Activated gamma-delta T cell treated with anti-CD3 and anti-CD28 coated beads, Interleukin-2, amount 50 U/mL, for 16 hours (primary cell): ENCODE measurements at places on chromosomes 1 and 21.

DNA sequence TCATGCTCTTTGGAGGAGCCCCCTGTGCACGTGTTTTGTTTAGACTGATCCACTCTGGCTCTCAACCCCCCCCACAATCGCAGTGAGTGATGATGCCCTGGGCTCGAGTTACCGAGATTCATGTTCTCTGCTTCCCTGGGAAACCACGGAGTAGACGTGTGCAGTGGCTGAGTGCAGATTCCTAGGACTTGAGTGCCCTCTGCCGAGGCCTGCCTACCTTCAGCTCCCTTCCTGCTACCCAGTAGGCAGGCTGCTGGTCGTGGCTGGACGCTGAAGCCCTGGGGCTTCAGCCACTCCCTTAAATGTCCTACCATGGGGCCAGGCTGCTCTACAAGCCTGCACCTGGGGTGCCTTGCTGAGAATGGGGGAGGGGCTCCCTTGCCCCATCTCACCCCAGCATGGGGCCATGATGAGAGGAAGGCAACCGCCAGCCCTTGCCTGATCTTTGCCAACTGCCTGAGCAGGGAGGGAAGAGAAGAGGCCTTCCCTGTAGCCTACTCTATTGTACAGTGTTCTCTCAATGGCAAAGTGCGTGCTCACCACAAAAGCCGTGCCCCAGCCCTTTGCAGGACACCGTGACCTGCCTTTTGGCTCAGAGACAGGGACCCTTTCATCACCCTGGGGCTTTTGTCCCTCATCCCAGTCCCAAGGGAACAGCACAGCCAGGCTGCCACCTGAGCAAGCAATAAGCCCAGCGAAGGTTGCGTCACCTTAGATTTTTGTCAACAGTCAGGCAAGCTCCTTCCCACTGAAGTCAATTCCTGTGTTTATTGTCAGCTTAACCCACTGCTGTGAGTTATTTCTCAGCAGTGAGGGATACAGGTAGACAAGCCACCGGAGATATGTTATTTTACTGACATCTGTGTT, 4.1 kb upstream of the GRIK3 start:
- DNase-seq, result no peak

GRCh38 chr1:93672069-93672468, 9.6 kb downstream of the BCAR3 start:
- no peak for DNase-seq

- no peak for DNase-seq
These were observed 19.6 kb downstream of the CAPN8 start for GRCh38 chr1:223645903-223646302.

- DNase-seq, result no peak
These were observed 139.4 kb upstream of the KIAA1614 start for GRCh38 chr1:180773210-180773865.

DNA sequence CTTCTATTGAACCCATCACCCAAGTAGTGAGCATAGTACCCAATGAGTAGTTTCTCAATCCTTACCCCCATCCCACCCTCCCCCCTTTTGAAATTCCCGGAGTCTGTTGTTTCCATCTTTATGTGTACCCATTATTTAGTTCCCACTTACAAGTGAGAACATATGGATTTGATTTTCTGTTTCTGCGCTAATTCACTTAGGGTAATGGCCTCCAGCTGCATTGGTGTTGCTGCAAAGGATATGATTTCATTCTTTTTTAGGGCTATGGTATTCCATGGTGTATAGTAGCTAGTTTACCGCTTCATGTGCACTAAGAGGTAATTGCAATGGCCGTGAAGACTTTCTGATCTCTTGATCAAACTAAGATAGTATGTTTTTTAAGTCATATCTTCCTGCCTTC, 107.5 kb upstream of the SERTAD4 start:
- DNase-seq, result no peak

DNA sequence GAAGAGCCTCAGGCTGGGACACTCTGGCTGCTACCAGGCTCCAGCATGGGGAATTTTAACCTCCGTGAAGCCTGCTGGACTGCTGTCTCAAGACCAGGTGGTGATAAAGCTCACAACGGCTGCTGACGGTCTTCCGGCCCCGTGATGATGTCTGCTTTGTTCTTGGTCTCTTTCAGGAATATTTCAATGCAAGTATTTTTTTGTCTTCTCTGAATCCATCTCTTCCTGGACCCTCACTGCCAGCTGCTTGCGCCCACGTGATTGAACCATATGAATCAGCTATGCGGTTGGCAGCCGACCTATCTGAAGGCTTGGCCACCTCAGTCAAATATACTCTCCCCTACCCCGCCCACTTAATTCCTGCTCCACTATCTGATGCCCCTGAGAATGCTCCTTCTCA, 14.6 kb upstream of the SLC6A17 start:
- no peak for DNase-seq

DNA sequence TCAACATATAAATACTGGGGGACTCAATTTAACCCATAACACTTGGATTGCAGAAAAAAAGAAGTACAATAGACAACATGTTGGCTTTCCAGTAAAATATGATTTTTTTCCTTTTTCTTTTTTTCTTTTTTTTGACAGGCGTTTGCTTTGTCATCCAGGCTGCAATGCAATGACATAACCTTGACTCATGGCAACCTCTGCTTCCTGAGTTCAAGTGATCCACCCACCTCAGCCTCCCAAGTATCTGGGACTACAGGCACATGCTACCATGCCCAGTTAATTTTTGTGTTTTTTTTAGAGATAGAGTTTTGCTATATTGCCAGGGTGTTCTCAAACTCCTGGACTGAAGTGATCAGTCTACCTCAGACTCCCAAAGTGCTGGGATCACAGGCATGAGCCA, 1512.0 kb upstream of the PRMT6 start:
- DNase-seq, result no peak

- DNase-seq, result no peak
These were observed 37.9 kb downstream of the EPHA2 start for GRCh38 chr1:16117936-16118335.

GRCh38 chr1:104946558-104947210, 1197.0 kb downstream of the AMY1C start:
- DNase-seq, result no peak

DNA sequence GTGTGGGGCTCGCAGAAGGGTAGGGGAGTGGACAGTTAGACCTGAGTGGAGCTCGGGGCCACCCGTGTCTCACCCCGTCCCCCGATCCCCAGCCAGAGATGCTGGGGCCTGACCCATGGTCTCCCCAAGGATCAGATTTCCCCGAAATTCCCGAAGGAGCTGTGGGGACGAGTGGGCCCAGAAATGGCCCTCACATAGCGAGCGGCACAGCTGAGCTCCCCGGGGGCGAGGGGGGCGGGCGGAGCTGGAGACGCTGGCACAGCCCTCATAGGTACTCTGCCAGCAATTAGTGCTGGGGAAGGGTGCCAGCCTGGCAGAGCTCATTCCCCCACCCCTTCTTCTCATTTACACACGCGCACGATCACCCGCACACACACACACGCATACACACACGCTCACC, 9.2 kb downstream of the CASZ1 start:
- no peak for DNase-seq

DNA sequence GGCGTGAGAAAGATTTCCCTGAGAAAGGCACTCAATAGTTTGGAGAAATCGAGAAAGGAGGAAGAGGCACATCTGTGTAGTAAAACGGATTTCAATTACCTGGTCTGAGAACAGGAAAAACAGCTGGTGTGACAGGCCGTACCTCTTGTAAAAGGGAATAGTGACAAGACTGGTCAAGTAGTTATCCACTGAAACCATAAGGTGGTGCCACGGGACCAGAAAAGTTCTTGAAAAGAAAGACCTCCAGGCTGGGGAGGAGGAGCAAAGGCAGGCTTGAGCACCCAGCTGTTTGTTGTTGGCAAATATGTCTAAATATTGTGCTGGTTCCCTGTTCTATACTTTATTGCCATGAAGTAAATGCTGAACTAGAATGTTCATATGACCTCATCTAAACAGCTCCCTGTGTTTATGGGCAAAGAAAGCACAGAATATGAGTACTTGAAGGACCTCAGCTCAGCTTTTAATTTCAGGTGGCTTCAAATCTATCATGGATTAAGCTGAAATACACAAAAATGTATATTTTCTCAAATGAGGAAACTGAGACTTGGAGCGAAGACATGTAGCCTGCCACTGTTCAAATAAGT, 4.0 kb downstream of the HAO2 start:
- no peak for DNase-seq

- no peak for DNase-seq
These were observed 16.0 kb downstream of the MIIP start for GRCh38 chr1:12035312-12035711.

- DNase-seq, result no peak
These were observed 40.0 kb downstream of the LHX8 start for GRCh38 chr1:75174031-75174760.

DNA sequence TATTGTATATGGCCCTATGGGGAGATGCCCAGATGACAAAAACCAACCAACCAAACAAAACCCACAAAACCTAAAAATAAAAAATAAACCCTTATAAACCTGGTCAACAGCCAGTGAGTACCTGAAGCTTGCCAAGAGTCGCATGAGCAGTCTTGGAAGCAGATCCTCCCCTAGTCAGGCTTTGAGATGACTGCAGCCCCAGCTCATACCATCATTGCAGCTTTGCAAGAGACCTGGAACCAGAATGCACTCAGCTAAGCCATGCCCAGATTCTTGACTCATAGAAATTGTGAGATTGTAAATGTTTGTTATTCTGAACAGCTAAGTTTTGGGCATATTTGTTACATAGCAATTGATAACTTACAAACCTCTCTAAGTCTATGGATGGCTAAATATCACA, 326.8 kb downstream of the HLX start:
- no peak for DNase-seq

GRCh38 chr1:44318097-44319088, 36.7 kb downstream of the ERI3 start:
- peak; percentile 17 for DNase-seq

- no peak for DNase-seq
These were observed 26.3 kb upstream of the IER5 start for GRCh38 chr1:181061891-181062835.

GRCh38 chr1:204814166-204814884, 56.3 kb upstream of the NFASC start:
- DNase-seq, result no peak

DNA sequence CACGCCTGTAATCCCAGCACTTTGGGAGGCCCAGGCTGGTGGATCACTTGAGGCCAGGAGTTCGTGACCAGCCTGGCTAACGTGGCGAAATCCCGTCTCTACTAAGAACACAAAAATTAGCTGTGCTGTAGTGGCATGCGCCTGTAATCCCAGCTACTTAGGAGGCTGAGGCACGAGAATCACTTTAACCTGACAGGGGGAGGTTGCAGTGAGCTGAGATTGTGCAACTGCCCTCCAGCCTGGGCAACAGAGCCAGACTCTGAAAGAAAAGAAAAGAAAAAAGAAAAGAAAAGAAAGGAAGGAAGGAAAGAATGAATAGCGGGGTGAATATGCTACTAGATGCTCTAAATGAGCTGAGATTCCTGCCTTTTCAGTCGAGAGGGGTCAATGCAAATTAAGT, 7.1 kb downstream of the GFI1 start:
- no peak for DNase-seq

- no peak for DNase-seq
These were observed 37.6 kb downstream of the CRYAA start for GRCh38 chr21:43206231-43207042.

GRCh38 chr21:42286416-42286815, 28.8 kb downstream of the TFF3 start:
- DNase-seq, result no peak

DNA sequence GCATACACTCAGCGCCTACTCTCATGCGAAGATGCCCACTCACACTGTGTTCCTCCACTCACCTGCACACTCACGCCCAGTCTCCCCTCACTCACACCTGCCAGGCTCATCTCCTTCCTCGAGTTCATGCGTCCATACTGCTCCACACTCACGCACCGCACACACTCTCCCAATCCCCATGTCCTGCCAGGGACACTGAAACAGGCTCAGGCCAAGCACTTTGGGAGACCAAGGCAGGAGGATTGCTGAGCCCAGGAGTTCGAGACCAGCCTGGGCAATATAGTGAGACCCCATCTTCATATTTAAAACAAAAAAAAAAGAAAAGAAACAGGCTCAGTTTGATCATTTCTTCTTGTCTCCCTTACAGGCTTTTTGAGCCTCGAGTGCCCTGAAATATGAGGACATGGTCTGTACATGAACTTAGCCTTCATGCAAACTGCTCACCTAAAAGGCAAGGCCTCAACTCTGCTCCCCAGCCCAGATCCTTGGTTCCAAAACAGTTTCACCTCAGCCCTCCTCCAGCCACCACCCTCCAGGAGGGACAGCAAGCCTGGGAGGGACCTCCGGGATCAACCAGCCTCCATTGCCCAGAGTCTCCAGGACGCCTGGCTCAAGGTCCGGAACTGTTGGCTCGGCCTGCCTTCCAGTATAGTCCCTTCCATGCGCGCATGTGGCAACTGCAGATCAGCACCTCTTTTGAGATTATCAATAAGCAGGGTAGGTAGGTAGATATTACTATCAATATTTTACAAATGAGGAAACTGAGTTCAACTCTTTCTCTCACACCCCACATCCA, 2.4 kb upstream of the PTAFR start:
- no peak for DNase-seq

- no peak for DNase-seq
These were observed 6.3 kb upstream of the ARID1A start for GRCh38 chr1:26689504-26689903.

DNA sequence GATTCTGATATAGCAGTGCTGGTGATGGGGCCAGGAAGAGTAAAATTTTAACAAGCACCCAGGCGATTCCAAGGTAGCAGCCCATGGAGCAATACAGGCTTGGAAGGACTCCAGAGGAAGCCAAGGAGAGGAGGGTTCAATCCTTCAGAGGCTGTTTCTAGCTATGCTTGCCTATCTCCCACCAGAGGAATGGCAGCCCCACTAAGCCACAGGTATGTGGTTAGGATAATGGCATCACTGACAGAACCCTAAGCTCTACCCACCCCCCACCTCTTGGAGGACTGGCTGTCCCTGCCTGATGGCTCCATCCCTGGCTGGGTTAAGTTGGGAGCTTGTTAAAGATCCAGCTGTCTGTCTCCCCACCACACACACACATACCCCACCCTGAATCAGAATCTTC, 19.3 kb upstream of the PTAFR start:
- DNase-seq, result no peak

GRCh38 chr1:55718758-55719671, 503.9 kb upstream of the USP24 start:
- no peak for DNase-seq

DNA sequence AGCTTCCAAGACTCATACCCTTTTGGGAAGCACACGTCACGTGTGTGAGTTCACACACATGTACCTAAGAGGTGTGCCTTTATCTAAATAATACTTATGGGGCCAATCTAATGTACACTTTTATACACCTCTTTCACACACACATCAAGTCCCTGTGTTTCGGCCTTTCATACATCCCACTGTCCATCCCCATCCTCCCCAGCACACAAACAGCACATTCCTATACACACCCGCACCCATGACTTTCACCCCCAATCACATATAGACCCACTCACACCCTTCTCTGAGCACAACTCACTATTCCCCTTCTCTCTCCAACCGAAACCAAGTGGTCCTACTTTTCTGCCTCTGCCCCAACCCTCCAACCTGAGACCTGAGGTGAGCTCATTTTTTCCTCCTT, 3.5 kb downstream of the MEX3A start:
- DNase-seq, result no peak
